Stimulated activated CD4-positive, alpha-beta T cell treated with anti-CD3 and anti-CD28 coated beads, Interleukin-1b, Interleukin-23, amount 100 ng/mL, for 4 hours (primary cell): ENCODE measurements at places on chromosomes 3 and 15.

GRCh38 chr15:60396958-60397771 is 621 bp downstream of the ANXA2 start:
- peak; percentile 14 for DNase-seq

- DNase-seq, result no peak
Measured at GRCh38 chr3:177715980-177716379, 518.7 kb upstream of the TBL1XR1 start.

- DNase-seq, result no peak
Measured at GRCh38 chr3:129560269-129560787, 17.4 kb downstream of the H1-8 start.

GRCh38 chr15:96333131-96334016 is 2.9 kb downstream of the NR2F2 start:
- DNase-seq, result no peak

DNA sequence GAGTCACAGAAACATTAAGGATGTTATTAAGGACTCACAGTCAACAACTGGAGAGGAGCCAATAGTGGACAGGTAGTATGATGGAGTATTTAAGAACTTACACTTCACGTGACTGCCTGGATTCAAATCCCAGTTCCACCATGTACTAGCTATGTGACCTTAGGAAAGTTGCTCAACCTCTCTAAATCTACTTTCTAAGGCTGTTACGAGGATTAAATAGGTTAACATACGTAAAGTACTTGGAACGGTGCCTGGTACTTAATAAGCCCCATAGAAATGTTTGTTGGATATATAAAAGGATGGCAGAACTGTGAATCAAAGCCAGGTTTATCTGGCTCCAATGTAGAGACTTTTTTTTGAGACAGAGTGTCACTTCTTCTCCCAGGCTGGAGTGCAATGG is 24.4 kb downstream of the THRB start:
- no peak for DNase-seq

- DNase-seq, result no peak
Measured at GRCh38 chr3:27080258-27080525, 289.0 kb downstream of the NEK10 start.

DNA sequence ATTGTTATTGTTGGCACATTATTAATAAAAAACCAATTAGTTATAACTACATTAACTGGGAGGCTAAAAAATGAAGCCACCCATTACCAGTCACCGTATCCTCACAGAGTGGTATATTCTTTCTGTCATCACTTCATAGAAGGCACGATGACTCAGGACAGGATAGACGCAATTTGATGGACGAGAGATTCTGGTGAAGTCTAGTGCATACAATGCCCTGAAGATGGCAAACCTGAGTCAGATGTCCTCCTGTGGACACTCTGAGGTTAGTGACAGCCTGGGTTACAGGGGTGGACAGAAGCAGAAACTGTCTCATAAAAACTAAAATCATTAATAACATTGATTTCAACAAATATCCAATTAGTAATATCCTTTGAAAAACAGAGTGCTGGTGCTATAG is 150.3 kb downstream of the SLC9A9 start:
- no peak for DNase-seq

- no peak for DNase-seq
Measured at GRCh38 chr15:35596285-35596684, 50.3 kb upstream of the DPH6 start.

- no peak for DNase-seq
Measured at GRCh38 chr15:41922353-41922752, 28.5 kb upstream of the SPTBN5 start.

GRCh38 chr3:115042351-115042750 is 104.7 kb downstream of the ZBTB20 start:
- no peak for DNase-seq

GRCh38 chr3:149366031-149366430 is 11.4 kb downstream of the TM4SF1 start:
- no peak for DNase-seq

- DNase-seq, result no peak
Measured at GRCh38 chr15:35252351-35252865, 167.3 kb upstream of the NANOGP8 start.

DNA sequence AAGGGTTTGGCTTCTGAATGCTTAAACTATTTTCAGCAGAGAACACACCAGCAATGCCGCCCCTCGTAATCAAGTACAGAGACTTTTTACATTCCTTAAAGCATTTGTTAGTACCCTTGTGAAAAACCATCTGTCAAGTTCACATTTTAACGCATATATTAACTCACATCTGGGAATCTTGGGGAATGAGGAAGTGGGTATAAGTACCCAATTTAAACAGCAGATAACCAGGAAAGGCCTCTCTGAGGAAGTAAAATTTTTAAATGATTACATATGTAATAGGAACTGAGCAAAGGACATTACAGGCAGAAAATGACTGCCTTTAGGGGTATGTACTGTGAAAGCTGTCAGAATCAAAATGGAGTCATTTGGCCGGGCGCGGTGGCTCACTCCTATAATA is 12.8 kb upstream of the CFAP44 start:
- DNase-seq, result no peak

DNA sequence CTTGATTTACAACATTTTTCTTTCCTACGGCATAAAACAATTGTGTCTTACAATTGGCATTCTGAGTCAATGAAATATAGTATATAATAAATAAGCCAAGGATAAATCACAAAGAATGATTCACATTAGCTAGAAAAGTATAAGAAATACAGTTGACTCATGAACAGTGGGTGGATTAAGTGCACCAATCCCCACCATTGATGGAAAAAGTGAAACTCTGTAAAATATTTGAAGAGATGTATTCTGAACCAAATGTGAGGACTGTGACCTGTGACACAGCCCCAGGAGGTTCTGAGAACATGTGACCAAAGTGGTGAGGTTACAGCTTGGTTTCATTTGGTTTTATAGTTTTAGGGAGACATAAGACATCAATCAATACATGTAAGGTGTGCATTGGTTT is 227.5 kb downstream of the ALCAM start:
- DNase-seq, result no peak

DNA sequence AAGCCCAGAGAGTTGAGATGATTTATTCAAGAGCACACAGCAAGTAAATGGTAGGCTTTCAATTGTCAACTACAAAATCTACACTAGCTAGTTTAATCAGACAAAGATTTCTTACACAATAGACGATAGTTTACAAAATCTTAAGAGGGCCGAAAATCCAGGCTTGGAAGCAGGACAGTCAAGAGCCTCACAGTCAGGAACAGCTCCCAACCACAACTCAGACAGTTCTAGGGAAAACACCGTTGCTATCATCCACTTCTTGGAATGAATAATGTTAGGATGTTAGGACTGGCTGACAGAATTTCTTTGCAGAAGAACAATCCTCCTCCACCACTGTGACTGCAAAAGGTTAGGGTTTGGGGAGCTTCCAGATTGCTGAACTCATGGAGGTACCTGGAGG is 290.8 kb upstream of the ZPLD1 start:
- no peak for DNase-seq

DNA sequence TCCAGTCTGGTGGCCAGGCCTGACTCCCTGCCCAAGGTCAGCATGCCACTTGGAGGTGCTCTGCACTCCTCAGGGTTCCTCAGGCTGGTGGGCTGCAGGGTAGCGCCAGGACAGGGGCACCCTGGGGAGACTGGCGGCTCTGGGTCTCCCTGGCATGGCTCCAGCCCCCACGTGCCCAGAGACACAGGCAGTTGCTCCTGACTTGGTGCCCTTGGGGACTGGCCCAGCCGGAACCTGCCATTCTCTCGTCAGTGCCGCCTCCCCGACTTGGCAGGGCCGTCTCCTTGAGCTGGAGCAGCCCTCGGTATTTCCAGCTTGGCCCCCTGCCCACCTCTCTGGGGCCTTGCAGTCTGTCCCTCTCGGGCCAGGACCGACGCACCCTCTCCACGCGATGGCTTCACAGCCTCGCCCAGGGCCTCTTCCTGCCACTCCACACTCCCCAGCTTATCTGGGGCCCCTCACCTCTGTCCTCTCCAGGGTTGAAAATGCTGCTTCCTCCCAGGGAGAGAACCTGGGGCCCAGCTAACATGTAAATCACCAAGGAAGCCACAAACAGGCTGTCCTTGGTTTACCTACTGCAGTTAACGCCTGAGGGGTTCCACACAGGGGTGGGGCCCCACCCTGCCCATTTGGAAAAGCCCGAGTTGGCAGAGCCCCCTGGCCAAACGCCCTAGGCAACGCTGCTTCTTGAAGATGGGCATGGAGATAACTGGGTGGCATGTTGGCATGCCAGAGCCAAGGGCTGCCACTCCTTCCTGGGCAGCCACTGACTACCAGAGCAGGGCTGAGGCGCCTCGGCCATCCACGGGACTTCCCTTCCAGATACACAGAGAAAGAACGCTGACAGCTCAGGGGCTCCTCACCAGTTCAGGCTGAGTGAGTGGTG is 61.4 kb downstream of the SMAD6 start:
- DNase-seq, result no peak

DNA sequence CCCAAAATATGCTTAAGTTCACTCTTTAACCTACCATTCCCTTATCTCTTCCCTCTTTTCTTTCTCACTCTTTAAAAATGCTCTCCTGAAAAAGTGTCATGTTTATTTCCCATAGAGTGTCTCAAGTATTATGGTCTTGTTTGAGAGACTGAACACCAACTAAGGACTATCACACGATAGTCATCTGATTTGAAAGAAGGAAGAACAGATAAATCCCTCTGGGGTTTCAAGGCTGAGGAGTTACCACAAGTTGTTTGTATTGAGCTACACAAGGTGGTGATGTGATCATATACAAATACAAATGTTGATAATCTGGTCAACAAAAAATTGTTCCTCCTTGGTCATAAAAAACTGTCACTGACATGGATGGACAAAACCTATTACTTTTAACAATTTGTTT is 13.8 kb downstream of the MEIS2 start:
- no peak for DNase-seq

DNA sequence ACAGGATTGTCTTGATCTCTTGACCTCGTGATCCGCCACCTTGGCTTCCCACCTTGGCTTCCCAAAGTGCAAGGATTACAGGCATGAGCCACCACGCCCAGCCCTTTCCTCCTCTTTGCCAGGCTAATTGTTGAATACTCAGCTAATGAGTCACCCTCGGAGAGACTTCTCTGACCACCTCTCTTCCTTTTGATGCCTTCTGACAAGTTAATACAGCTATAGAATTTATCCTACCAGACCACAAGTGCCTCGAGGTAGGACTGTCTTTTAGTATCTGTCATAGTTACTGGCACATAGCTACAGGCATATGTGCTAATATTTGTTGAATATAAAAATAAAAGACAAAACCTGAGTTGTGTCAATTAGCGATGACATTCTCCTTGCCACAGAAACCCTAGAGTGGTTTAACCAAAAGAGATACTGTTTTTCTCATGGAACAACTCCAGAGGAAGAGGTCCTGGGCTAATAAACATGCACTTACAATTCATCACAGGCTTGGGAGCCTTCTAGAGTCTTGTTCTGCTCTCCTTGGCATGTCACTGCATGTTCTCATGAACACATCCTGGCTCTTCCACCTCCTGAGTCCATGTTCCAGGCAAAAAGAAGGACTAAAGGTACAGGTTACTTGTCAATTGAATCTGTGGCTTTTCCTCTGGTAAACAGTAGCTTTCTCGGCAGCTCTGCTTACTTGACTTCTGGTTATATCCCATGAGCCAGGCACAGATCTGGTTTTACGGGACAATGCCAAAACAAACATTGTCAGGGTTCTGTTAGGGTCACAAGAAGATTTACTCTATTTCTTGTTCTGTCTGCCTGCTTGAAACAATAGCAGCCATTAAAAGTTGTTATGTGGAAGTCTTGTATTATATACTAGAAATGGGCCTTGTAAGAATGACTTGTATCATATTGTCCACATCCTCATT is 332.3 kb downstream of the THSD4 start:
- no peak for DNase-seq

- DNase-seq, result no peak
Measured at GRCh38 chr15:47685141-47685870, 32.0 kb upstream of the SEMA6D start.

GRCh38 chr3:128362026-128362965 is 104.4 kb downstream of the DNAJB8 start:
- DNase-seq, result no peak

- no peak for DNase-seq
Measured at GRCh38 chr3:52172262-52172757, 18.1 kb upstream of the POC1A start.

DNA sequence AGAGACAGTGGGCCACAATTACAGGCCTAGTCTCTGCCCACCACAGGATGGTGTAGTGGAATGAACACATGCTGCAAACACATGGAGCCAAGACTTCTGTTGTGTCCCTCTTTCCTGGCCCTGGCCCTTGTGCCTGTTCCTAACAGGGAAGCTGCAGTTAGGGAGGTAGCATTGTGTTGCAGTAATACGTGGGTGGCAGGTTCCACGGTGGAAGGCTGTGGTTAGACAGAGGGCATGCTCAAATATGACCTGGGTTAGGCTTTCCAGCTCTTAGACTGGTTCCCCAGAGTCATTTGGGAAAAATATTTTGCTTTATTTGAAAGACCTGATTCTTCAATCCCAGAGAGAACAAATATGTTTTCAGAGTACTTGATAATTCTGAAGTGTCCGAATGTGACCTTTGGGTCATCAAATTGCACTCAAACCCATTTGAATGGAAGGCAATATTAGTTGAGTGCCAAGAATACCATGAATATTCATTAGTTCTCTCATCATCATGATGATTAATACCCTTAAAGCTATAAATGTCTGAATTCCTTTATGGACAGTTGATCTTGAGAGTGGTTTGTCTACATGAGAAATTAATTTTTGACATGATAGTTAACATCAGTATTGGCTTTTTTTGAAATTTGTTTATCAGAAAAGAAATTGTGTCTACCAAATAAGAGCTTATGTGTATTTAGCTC is 28.5 kb downstream of the PLAAT1 start:
- DNase-seq, result no peak

DNA sequence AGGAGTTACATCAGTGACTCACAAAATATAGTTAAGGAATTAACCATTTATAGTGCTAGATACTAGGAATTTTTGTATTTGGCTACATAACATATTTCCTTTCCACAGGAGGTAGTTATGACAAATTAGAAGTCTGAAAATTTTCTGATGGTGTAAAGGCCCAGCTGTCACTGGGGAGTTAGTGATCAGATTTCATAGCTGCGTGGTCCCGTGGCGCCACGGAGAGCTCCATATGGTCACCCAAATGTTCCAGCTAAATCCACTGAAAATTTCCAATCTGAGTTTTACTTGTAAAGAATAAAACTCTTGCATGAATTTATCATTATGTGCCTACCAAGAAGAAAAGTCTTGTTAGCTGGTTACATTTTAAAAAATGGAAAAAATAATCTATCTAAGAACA is 368.9 kb upstream of the PLSCR5 start:
- DNase-seq, result no peak

GRCh38 chr3:130490241-130490640 is 26.7 kb upstream of the COL6A6 start:
- no peak for DNase-seq

DNA sequence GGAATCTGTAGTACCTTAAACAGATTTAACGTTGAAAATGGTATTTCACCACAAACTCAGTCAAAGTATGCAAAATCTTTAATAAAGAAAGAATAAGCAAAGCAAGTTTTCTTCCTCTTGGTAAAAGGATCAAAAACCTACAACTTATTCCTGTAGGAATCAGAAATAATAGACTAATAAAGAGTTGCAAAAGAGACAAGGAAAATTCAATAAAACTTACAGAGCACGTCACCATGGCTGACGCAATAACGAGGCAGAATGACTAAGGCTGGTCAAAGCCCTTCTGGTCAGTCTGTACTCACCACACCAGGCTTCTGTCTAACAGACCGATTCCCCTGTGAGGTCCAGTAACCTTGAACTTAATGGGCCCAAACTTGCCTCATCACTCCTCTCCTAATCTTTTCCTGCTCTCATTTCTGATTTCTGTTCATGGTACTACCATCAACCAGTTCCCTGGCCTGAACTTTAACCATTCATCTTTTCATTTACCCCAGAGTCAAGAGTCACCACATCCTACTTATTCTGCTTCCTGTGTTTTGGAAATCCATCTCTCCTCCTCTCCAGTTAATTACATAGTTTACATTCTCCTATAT is 5.0 kb downstream of the MASP1 start:
- DNase-seq, result no peak
